ENCODE measurements at places on chromosomes 11 and 22. TPM values are rescaled to one million over a fixed set of nuclear protein-coding genes. Genes with fewer than 3 reads are reported as not detected.

PRODH gene
- total RNA-seq = 4.5 TPM

TSSK2 gene
- not detected for total RNA-seq

IL18 gene
- 13.8 TPM for total RNA-seq

PYGM gene
- total RNA-seq = 1,536 TPM

UBTFL1 gene
- not detected for total RNA-seq

PGAP2 gene
- total RNA-seq = 14.5 TPM

KCNQ1 gene
- 2.3 TPM for total RNA-seq

DNA sequence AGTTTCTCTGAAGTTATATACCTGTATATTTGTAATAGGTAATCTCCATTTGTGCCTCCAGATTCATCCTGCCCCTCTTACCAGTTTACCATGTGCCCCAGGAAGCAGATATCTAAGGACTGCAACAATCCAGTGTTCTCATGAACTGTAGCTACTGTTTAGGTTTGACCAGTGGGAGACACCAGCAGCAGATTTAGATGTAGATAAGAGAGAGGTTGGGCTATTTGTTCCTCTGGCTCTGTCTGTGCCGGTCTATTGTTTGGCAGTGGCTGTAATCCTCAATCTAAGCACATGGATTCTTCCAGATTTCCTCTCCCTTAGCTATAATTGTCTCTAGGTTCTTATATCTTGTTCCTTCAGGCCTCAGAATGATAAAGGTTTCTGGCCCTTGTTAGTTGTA lies 88.4 kb downstream of the ANO3 start:
- no peak for DNase-seq

GRCh38 chr11:27459191-27459590 lies 13.4 kb downstream of the LGR4 start:
- no peak for DNase-seq

DNA sequence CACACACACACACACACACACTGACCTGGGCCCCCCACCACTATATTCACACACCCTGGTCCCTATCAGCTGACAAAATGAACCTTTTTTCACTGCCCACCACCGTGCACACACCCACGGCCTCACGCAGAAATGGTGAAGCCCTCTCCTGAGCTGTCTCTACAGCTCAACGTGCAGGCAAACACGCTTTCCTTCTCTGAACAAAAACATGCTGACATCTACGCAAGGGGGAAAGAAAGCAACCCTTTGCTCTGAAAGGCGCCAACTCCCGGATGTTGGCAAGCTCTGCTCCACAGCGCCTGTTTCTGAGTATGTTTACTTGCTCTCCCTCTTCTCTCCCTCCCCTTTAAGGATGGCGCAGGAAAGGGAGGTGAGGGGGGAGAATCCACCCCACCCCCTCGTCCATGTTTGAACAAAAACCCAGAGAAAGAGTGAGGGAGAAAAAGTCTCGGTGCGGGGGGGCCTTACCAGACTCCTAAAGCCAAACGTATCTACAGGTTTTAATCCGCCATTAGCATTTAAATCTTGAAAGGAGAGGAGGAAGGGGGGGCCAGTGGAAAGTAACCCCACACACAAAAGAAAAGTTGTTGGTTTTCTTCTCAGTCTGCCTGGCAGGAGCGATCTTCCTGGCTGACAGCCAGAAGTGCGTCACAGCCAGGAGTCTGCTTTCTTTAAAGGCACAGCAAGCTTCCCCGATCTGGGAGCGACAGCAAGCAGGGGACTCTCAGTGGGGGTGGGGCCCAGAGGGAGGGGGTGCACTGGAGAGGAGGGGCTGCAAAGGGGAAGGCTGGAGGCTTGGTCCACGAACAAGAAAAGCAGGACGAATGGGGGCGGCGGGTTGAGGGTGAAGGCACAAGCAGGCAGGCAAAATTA lies 39.6 kb downstream of the NUMA1 start:
- peak; percentile 95 for DNase-seq

DNA sequence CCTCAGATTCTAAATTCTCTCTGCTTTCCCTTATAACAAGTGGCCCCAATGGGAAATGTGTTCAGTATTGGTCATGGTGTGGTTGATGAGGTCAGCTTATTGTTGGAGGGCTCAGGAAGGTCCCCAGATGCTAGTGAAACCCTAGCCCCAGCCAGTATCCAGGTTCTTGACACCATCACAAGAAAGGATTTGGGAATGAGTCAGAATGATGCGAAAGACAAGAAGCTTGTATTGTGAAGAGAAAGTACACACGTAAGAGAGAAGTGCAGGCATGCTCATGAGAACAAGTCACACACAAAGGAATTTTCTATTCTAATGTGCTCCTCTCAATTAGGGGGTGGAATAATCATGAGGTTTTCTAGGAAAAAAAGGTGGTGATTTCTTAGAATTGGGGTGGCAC lies 34.9 kb upstream of the TRPC6 start:
- DNase-seq = no peak

DNA sequence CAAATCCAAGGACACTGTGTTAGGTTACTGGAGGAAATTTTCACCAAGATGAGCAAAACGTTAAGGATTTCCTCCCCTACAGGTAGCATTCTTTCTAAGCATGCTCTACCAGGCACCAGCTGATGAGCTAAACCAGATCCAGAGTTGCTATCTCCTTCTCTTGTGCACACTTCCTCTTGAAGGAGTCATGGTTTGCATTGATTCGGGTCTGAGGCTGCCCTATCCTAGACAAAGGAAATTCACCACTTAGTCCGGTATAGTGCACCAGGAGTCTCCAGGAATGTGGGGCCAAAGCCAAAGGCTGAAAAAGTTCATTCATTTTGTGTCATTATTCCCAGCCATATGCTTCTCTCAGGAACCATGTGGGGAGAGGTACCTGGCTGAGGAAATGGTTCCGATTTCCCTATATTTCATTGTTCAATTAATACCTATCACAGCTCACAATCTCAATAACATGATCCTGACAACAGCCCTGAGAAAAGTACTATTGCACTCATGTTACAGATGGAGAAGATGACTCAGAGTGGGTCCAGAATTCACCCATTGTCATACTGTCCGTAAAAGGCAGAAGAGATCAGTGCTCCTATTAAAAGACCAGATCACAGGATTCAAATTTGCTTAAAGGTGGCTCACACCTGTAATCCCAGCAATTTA lies 39.1 kb downstream of the SLC35F2 start:
- DNase-seq = no peak
